Activated CD4-positive, alpha-beta T cell treated with anti-CD3 and anti-CD28 coated beads for 1 hour (primary cell): ENCODE measurements at places on chromosomes 4 and X.

DNA sequence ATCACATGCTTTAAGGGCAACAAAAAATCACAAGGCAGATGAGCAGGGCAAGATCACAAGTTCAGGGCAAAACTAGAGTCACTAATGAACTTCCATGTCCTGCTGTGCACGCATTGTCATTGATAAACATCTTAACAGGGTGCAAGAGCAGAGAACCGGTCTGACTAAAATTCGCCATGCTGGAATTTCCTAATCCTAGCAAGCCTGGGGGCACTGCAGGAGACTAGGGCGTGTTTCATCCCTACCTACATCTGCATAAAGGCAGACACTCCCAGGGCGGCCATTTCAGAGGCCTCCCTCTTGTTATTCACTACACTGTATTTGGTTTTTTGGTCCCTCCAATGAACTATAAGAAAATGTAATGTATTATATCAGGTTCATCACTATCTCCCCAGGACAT lies 203.6 kb downstream of the ARHGEF9 start:
- no peak for DNase-seq

DNA sequence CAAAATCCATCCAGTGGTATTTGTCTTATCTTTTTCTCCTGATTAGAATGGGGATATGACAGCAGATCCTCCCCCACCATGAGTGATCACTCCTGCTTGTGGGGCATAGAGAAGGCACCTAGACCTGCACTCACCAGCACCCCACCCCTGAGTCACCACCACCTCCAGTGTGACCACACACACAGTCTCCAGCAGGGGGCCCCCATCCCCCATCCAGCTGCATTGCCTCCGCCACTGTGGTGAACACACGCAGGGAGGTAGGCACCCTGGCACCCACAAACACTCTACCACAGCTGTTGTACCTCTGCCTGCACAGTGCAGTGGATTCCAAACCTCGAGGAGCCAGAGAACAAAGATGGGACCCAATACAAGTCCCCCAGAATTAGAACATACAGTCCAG lies 9.0 kb upstream of the MAGEA8 start:
- DNase-seq, result peak; percentile 20

DNA sequence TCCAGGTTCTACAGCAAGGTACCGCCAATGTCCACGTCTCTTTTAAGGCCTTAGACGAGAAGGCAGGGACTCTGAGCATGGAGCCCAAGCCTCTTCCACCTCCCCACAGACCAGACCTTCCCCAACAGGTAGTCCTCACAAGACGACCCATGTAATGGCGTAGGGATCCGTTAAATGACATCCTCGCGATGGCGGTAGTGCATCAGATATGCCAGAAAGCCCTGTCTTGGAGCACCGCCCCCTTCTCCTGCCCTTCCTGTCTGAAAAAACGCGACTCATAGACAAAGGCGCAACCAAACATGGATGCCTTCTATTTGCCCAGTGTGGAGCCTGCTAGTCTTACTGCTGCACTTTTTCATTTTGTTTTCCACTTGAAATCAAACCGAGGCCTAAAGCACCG lies 185.4 kb downstream of the OR13H1 start:
- no peak for DNase-seq

GRCh38 chrX:95956745-95957144 lies 727.9 kb upstream of the DIAPH2 start:
- DNase-seq, result no peak

- DNase-seq, result no peak
Observed at GRCh38 chrX:119636419-119636818, 30.2 kb upstream of the NKRF start.
